ENCODE measurements at places on chromosomes 11 and 22.

DNA sequence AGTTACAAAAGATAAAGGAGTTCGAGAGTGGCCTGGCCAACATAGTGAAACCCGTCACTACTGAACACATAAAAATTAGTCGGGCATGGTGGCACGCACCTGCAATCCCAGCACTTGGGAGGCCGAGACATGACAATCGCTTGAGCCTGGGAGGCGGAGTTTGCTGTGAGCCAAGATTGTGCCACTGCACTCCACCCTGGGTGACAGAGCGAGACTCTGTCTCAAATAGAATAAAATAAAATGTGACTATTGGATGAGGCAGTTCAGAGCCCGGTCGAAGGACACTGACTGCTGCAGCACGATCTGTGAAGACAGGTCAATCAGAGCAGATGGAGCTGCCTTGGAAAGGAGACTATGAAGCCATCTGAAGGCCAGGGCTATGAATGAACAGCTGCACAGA is 37.7 kb upstream of the ANO1 start:
- DNase-seq = no peak

- no peak for DNase-seq
Observed at GRCh38 chr22:39915295-39915726, 14.4 kb downstream of the GRAP2 start.

- no peak for DNase-seq
Observed at GRCh38 chr11:132054822-132055221, 684.4 kb downstream of the NTM start.

- DNase-seq = no peak
Observed at GRCh38 chr11:77085652-77086051, 17.0 kb upstream of the OMP start.

DNA sequence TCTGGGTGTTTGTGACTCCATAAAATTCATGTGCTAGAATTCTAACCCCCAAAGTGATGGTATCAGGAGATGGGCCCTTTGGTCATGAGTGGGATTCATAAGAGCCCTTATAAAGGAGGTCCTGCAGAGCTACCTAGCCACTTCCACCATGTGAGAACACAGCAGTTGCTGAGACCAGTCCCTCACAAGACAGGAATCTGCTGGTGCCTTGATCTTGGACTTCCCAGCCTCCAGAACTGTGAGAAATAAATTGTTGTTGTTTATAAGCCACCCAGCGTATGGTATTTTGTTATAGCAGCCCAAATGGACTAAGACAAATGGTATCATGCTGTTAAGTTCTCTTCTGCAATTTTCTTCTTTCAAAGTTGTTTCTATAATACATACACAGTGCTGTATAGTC is 1.5 kb upstream of the PLAAT5 start:
- DNase-seq = no peak

GRCh38 chr11:59198726-59199125 is 14.0 kb downstream of the MPEG1 start:
- DNase-seq = no peak

GRCh38 chr11:63558459-63559157 is 4.6 kb downstream of the PLAAT2 start:
- no peak for DNase-seq

GRCh38 chr22:27695925-27696324 is 105.6 kb downstream of the MN1 start:
- DNase-seq = no peak

GRCh38 chr11:89487016-89487415 is 4.2 kb downstream of the NOX4 start:
- DNase-seq = no peak

- no peak for DNase-seq
Observed at GRCh38 chr22:47940211-47940610, 1177.8 kb downstream of the TBC1D22A start.

DNA sequence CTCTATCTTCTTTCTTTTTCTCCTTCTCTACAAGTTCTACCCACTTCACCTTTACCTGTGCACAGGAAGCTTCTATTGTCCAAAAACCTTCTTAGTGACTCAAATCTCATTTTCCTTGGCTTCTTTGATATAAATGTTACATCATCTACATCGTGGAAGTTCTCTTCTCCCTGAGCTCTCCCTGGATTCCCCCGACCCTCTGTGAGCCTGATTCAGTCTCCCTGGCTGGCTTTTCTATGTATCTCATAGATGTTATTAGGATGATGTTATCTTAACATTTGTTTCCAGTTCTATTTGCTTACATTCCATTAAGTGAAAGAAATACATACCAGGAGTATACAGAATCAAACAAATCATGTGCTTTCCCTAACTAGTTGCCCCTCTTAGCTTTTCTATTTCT is 235.8 kb upstream of the PITPNB start:
- no peak for DNase-seq

DNA sequence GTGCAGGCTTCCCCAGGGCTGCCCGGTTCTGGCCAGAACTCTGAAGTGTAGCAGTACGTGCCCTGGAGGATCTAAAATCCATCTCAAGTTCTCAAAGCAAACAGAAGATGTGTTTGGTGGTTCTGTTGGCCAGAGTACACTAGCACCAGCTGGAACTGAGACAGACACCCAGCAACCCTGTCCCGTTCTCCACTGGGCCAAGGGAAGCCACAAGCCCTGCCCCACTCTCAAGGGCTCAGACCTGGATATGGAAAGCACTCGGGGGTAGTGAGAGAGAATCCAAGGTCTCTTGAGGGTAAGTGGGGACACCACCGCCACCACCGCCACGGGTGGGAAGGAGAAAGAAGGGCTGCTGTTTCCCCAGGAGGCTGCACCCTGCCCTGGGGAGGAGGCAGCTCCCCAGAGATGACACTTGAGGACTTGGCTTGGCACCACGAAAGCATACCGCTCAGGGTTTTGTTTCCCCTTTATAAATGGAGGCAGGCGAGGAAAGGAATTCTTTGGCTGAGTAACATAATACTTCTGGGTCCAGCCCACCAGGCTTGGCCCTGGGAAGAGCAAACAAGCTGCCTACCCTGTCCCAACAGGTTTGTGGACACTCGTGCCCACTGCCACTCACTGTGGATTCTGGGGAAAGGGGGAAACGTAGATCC is 56.1 kb upstream of the POU2AF1 start:
- peak; percentile 84 for DNase-seq

DNA sequence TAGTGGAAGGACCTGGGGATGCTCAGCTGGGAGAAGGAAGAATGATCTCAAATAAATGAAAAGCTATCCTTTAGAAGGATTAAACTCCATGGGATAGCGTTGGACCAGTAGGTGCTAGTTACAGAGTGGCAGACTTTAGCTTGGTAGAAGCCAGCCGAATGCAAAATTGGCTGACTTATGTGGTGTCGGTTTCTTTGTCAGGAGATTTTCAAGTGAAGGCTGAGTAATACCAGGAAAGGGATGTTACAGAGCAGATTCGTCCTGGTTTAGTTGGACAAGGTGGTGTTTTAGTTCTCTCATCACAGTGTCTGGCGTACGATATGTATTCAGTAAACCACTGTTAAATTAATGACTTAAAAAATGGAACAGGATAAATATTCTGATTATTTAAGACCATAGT is 26.0 kb downstream of the FDX1 start:
- no peak for DNase-seq

All from Karpas-422 (cell line).